ENCODE measurements at places on chromosomes 2 and 18.

- no peak for DNase-seq
- no peak overlapping the region for H3K27ac ChIP-seq
- no peaks in the 10 kb centered on the region for H3K27me3 ChIP-seq
- peaks cover 30% of the 10 kb centered on the region for H3K4me1 ChIP-seq
Observed at GRCh38 chr2:43021791-43022509, 204.5 kb downstream of the ZFP36L2 start.

DNA sequence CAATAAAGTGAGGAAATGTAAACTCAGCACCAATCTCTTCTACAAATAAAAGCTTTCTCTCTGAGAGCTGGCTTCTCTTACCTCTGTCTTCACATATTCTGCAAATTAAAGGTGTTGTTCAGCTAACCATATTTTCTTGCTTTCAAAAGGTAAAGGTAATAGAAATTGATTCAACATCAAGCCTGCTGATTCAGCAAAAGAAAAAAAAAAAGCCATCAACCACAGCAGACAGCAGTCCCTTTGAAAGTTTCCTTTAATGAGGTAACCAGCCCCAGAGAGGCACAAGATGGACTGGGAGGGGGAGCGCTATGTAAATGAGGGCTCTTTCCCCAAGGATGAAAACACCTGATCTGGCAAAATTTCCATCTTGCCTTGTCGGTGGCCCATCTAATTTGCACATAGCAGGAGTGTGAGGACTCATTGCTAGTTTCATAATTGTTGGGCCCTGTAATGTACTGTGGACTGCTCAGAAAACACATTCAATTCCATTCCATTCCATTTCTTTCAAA, 154.9 kb upstream of the SOX11 start:
- no peak overlapping the region for H3K4me3 ChIP-seq
- H3K36me3 ChIP-seq: no peaks in the 10 kb centered on the region
- H3K27ac ChIP-seq: no peak overlapping the region
- no peak for DNase-seq

DNA sequence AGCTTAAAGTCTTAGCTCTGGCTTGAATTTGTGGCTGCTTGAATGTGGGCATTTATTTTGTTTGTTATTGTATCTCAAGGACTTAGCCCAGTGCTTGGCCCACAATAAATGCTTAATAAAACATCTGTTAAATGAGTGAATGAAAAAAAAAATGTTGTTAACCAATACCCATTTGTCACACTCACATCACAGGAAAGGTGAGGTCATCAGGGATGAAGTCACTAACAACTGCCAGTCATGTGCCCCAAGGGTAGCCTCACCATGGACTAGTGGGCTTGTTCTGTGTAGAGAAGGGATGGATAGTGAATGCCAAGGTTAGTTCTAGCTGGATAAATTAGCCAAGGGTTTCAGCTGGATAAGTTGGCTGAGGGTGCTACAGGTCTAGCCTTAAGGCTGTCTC, 3.0 kb downstream of the NRBP1 start:
- H3K4me3 ChIP-seq: no peak overlapping the region
- peaks cover 33% of the 10 kb centered on the region for H3K36me3 ChIP-seq
- H3K27me3 ChIP-seq: no peaks in the 10 kb centered on the region
- H3K27ac ChIP-seq: no peak overlapping the region
- H3K4me1 ChIP-seq: peaks cover 37% of the 10 kb centered on the region

DNA sequence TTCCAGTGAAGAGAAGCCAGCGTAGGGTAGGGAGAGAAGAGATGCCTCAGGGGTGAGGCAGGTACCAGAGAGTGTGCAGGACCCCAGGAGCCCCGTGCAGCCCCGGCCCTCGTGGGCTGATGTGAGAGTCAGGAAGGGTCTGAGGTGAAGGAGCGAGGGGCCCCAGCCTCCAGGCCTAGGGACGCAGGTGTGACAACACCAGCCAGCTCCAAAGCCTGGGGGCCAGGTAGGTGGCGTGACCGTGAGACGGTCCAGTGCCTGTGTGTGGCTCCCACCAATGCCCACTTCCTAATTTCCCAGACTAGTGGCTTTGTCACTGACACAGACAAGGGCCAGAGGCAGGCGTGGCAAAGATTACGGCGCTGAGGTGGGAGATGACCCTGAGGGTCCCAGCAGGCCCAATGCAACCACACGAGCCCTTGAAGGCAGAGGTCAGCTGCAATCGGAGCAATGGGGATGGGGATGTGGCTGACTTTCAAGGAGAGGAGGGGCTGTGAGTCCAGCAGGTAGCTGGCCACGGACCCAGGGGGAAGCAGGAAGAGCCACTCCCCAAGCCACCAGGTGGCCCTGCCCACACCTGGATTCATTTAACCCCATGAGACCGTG, 86.0 kb upstream of the SNTG2 start:
- peaks cover 12% of the 10 kb centered on the region for H3K27me3 ChIP-seq
- DNase-seq: no peak

DNA sequence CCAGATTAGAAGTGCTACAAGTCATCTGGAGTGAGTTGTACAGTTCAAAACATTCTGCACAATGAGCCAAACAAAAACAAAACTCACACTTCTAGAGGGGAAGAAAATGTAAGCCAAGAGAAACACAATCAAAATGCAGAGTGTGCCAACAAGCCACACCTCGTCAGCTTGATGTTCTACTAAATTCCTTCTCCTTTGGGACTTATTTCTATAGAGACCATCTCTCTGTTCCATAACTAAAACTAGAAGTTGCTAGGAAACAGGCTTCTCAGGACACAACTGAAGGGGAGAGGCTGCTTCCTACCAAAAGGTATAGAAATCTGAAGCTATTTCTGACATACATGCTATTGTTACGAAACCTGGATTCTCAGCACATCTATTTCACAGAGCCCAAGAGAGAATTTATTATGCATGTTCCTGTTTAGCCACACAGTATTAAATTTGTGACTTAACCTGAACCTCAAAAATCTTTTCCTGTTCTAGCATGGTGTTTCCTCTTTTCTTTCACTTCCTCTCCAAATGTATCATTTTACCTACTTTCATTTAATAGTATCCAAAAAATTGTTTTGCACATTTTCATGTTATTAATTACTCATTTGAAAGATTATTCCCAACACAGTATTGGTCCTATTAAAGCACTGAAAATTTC, 211.4 kb upstream of the CCDC150 start:
- no peaks in the 10 kb centered on the region for H3K36me3 ChIP-seq
- DNase-seq: no peak
- H3K27ac ChIP-seq: no peak overlapping the region
- no peaks in the 10 kb centered on the region for H3K27me3 ChIP-seq
- no peaks in the 10 kb centered on the region for H3K4me1 ChIP-seq

- H3K27ac ChIP-seq: no peak overlapping the region
- no peaks in the 10 kb centered on the region for H3K4me1 ChIP-seq
- no peaks in the 10 kb centered on the region for H3K27me3 ChIP-seq
- H3K36me3 ChIP-seq: no peaks in the 10 kb centered on the region
- no peak for DNase-seq
Observed at GRCh38 chr2:58339548-58340243, 98.6 kb upstream of the FANCL start.

DNA sequence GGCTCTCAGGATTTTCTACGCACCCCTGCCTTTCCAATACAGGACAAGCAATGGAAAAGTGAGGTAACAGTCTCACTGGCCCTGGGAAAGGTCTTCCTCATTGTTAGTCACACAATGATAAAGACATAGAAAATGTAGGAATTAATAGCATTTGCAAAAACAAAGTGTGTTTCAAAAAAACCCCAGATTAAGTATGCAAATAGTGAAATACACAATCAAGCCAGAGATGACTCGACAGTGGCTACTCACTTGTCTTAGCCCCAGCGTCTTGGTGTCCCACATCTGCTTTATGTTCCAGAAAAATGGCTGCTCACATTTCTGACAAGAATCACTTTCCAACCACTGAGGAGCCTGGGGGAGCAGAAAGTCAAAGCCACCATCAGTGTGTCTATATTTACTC, 47.0 kb upstream of the AP1S3 start:
- H3K4me3 ChIP-seq: no peak overlapping the region
- H3K36me3 ChIP-seq: peaks cover 64% of the 10 kb centered on the region
- no peaks in the 10 kb centered on the region for H3K4me1 ChIP-seq
- DNase-seq: no peak
- no peaks in the 10 kb centered on the region for H3K27me3 ChIP-seq
- no peak overlapping the region for H3K27ac ChIP-seq

DNA sequence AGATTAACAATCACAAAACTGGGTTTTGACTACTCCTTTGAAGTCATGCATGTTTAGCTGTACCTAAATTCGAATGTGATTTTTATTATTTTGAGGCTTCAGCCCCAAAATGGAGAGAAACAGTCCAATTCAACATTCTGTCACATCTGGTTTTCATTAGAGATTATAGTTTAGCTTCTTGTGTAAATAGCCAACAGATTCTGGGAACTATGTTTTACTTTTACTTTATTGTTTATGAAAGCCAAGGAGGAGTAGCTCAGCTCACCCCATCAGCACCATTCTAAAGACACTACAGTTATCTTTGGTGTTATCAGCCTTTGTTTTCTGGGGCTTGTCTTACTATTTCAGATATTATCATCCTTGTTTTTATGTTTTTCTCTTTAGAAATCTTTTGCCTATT, 465.0 kb upstream of the CWC22 start:
- no peak overlapping the region for H3K27ac ChIP-seq
- no peak overlapping the region for H3K4me3 ChIP-seq
- H3K27me3 ChIP-seq: no peaks in the 10 kb centered on the region
- no peaks in the 10 kb centered on the region for H3K36me3 ChIP-seq
- DNase-seq: no peak

DNA sequence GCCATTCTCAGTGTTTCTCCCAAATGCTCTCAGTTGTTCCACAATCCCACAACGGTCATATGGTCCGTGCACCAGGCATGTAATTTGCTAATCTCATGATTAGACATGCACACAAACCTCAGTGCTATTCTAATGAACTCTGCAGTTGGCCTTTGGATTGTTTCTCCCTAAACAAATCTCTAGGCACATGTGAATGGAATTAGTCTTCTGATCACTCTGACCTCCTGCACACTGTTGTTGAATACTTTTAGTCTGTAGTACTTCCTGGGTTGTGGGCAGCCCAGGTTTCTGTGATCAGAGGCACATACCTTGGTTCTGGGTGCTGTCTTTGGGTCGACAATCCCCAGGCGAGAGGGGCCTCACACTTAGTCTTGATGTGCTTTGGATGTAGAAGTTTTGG, 498.7 kb upstream of the SPRED2 start:
- no peaks in the 10 kb centered on the region for H3K36me3 ChIP-seq
- no peak overlapping the region for H3K27ac ChIP-seq
- no peaks in the 10 kb centered on the region for H3K27me3 ChIP-seq
- DNase-seq: no peak
